ENCODE measurements at places on chromosomes 5 and 9.
A peak's percentile ranks its signal among the peaks of the same experiment; 100 is the strongest.

GRCh38 chr5:17259630-17260257 is 42.3 kb downstream of the BASP1 start:
- DNase-seq, result no peak

GRCh38 chr9:80107931-80108660 is 536.3 kb downstream of the TLE4 start:
- DNase-seq, result no peak

DNA sequence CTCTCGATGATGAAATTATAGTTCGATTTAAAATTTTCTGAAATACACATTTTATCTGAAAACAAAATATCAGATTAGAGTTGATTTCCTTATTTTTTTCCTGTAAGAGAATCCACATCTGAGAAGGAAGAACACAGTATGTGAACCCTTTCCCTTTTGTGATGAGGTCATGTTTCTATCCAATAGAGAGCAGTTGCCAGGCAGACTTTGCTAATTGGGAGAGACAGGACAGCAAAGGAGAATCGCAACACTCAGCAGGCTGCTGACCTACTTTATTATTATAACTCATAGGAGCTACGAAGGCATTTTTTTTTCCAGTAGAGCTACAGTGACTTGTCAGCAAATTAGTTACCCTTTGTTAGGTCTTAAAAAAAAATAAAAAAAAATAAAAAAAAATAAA is 242.1 kb downstream of the HCN1 start:
- DNase-seq, result peak; percentile 31

DNA sequence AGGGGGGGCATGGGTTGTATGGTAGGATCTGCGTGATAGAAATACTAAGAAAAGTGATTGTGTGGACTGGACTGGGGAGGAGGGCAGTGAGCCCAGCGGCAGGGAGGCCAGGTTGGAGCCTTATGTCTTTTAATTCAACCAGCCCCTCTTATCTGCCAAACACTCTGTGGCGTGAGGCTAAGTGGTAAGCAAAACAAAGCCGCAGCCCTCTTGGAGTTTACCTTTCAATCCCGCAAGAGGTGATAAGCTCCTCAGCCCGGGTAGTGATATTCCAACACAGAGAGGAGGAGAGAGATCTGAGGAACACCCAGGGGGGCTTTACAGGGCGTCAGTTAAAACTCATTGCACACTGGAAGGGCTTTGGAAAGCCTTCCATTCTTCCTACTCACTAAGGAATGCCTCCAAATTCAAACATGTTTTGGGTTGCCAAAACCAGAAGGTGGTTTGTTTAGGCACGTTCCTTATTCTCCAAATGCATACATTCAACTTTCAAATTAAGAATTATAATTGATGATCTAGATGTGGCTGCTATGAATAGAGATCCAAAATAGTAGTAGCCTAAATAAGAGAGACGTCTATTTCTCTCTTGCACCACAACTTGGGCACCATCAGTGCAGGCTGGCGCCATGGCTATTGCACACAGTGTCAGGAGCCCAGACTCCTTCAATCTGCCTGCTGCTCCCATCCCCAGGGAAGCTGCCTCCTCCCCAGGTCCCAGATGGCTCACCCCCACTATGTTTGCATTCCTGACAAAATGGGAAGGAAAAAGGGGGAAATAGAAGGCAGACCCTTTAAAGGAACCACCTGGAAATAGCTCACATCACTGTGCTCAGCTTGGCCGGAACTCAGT is 75.1 kb upstream of the FSTL4 start:
- no peak for DNase-seq

DNA sequence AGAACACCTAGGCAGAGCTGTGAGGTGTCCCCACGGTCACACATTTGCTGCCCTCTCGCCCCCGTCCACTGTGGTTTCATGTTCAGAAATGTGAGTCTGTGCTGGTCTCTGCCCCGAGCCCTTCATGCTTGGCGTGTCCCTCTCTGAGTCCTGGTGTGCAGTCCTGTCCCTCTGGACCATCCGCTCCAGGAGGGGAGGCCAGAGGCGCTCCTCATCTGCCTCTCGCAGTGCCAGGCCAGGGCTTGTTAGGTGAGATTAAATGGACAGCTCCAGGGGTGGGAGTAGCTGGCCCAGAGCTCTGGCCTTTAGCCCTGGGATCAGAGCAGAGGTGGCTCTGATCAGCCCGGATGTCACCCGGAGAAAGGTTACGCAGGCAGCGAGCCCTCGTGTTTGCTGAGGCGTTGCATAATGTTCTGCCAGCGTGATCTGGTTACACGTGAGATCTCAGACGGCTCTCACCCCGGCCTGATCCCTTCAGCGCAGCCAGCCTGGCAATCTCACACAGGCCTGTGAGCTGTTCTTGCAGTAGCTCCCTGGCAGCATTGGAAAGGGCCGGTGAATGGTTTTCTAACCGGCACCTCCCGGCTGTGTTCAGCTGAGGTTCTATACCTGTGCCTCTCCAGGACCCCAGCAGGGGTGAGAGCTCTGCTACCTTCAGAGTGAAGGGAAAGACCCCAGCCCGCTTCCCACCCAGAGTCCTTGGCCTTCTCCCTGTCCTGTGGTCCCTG is 24.5 kb downstream of the PTGES2 start:
- DNase-seq, result no peak

- no peak for DNase-seq
These were observed 405.4 kb downstream of the DMAC1 start for GRCh38 chr9:7394002-7394774.

- DNase-seq, result no peak
These were observed 97.7 kb downstream of the MAP1B start for GRCh38 chr5:72204946-72205345.

DNA sequence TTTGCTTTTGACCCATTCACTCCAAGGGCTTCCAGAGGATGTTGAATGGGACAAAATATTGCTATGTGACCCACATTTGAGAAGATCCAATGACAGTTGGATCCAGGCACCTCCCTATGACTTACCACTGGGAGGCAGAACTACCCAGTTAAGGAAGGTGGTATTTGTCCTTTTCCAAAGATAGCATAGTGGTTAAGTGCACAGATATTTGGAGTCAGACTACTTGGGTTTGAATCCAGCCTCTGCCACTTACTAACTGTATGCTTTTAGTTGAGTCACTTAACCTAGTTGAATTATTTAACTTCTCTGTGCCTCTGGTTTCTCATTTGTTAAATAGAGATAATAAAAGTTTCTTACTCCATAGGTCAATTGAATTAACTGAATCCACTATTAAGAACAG is 74.5 kb upstream of the PALM2AKAP2 start:
- DNase-seq, result peak; percentile 71

DNA sequence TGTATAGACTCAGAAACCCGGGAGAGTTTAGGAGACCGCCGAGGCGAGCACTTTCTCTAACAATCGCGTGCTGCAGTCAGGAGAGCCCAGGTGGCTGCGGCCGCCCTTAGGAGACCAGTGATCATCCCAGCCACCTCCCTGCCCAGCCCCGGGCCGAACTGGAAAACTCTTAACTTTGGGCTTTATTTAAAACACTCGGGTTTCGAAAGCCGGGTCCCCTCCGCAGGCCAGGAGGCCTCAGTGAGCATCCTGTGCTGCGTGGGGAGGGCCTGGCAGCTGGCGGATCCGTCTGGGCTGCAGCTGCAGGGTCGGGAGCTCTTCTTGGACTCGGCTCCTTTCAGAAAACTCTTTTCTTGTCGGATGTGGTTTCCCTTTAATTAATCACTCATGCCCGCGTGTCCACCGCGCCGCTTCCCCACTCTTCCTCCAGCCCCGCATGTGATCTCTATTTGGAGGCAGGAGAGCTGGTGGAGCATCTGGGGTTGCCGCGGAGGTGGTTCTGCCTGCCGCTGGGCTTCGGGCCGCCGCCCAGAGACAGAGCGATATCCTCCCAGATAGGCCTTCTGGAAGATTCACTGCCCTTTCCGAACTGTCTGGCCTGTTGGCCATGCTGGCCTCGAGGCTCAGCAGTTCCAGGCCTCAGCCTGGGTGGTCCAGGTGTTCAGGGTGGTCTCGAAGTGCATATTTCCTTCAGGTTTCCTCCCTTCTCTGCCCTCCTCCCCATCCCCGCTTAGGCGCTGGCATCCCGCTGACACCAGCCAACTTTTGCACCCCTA is 59.5 kb downstream of the TMEM174 start:
- DNase-seq, result no peak

GRCh38 chr9:131885144-131885609 is 145.3 kb upstream of the RAPGEF1 start:
- DNase-seq, result no peak

GRCh38 chr5:14678773-14679334 is 14.3 kb downstream of the OTULIN start:
- DNase-seq, result no peak

- DNase-seq, result peak; percentile 49
These were observed 81.5 kb upstream of the AGXT2 start for GRCh38 chr5:35129276-35129675.

GRCh38 chr9:113343732-113344231 is 3.7 kb upstream of the WDR31 start:
- DNase-seq, result peak; percentile 70
